ENCODE measurements at places on chromosomes 5 and 9.

GRCh38 chr5:91635950-91636734 is 253.0 kb upstream of the ARRDC3 start:
- DNase-seq = no peak

DNA sequence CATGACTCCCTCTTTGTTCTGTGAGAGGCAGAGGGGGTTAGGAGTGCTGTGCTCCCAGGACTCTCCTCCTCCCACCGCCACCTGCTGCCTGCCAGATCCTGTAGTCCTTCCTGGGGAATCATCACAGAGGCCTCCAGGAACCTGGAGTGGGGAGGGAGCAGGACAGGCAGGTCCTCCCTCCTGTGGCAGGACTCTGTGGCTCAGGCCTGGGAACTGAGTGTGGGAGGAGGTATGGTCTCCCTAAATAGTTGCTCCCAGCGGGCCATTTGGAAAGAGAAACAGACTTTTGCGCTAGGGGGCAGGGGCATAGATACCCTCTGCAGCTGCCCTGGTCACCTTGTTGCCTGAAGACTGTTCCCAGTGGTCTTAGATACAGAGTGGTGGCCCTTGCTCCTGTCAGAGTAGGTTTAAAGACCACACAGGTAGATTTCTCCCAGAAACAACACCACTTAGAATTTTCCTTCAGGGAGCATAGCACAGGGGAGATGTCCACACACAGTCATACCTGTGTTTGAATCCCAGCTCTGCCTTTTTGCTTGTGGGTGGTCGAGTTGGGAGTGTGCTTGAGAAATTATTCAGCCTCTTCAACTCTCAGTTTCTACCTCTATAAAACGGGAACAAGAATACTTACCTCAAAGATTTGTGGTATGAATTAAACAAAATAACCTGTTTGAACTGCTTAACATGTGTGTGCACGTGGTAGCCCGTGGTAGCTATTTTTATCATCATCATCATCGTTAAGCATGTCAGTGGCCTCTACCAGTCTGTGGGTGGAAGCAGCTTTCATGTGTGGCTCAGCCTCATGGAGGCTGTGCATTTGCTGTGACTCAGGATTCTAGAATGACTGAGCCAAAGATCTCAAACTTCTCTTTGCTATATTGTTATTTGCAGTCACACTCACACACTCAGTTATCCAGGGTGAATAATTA is 55.8 kb downstream of the SLC22A5 start:
- DNase-seq = no peak

DNA sequence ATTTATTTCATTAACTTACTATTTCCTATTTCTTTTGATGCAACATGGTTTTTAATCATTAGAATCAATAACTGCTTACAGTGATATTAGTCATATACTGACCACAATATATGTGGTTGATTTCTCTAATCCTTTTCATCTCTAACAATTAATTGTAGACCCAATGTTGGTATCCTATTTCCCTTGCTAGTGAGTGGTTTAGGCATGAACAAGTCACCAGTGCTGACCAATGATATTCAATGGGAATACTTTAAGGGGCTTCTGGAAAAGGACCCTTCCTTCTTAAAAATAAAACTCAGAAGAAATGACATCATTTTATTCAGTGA is 672.4 kb upstream of the GRAMD2B start:
- no peak for DNase-seq

- DNase-seq = no peak
Observed at GRCh38 chr9:106896695-106897094, 33.7 kb downstream of the ZNF462 start.

- no peak for DNase-seq
Observed at GRCh38 chr9:120689860-120690259, 24.4 kb downstream of the MEGF9 start.

GRCh38 chr9:133384736-133385321 is 8.7 kb downstream of the STKLD1 start:
- no peak for DNase-seq

Data from HuH-7.5 (cell line).